ENCODE measurements at places on chromosomes 2 and 18.

DNA sequence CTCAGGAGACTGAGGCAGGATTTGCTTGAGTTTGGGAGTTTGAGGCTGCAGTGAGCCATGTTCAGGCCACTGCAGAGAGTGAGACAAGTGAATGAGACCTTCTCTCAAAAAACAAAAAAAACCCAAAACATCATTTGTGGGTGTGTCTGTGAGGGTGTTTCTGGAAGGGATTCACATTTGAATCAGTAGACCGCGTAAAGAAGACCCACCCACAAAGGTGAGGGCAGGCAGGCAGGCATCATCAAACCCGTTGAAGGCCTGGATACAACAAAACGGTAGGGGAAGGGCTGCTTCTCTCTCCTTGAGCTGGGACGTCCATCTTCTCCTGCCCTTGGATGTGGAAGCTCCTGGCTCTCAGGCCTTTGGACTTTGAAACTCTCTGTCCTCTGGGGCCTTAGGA is 25.4 kb downstream of the CDKL4 start:
- no peak for DNase-seq

DNA sequence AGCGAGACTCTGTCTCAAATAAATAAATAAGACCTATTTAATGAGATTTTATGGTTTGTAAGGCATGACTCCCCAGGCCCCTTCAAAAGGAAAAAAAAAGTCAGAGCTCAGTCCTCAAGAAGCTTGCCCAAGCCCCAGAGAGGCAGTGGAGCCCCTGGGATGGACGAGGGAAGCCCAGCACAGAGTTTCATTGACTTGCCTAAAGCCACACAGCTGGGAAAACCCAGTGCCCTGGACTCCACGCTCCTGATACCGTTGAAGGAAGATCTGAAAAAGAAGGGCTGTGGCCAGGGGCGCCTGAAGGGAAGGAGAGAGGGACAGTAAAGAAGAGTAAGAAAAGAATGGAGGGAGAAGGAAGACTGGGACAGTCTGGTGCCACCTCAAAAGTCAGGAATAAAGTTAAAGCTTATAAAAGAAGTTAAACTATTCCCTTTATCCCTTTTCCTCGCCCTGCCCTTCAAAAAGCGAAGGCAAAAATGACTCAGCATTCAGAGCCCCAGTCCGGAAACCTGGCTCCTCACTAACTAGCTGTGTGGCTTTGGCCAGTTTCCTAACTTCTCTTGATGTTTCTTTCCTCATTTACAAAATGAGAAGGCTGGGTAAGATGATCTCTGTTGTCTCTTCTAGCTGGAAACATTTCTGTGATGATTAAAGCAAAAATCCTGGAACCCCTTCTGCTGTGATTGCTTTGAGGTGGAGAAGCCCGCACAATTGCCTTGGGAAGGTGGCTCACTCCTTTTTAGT is 46.7 kb downstream of the LYPD1 start:
- peak; percentile 38 for DNase-seq

DNA sequence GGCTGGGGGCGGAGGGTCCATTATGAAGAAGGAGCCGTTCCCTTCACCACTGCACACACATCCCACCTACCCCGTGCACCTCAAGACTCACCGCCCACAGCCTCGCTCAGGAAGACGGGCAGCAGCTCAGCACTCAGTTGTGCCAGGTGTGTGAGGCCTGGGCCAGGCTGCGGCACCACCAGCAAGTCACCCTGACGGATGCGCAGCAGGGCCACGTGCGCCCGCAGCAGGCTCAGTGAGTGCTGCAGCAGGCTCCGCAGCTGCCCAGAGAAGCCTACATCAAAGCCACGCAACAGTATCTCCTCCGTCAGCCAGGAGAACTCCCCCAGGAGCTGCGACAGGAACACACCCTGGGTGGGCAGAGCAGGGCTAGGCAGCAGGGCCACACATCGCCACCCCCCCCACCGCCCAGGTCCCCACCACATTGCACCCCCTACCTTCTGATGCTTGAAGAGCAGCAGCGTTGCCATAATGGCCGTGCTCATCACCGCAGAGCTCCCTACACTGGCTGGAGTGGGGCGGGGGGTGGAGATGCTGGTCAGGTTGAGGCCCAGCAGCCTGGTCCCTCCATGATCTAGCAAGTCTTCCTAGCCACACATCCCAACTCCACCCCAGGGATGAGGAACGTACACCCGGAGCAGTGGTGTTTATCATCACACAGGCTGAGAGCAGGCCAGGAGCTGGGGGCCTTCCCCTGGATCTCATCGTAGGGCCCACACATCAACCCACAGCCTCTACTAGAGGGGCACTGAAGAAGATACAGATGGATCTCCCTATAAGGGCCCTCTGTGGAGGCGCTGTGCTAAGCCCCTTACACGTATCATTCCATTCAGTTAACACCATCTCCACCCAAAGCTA is 10.2 kb downstream of the GPAT2 start:
- no peak for DNase-seq

DNA sequence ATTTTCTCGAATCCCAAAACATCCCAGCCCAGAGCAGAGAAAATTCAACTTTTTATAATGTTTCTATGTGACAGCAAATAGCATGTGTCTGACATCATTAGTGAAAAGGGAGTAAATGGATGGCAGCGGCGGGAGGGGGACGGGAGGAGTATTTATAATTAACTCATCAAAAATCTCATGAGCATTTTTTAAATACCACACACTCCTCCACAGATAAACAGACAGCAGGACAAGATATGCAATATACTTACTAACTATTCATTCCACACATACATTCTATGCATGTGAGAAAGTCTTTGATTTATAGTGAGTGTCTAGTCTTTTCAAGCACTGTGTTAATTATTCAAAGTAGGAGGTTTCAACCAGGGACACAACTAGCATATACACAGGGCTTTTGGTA is 107.6 kb downstream of the LRP2 start:
- no peak for DNase-seq

DNA sequence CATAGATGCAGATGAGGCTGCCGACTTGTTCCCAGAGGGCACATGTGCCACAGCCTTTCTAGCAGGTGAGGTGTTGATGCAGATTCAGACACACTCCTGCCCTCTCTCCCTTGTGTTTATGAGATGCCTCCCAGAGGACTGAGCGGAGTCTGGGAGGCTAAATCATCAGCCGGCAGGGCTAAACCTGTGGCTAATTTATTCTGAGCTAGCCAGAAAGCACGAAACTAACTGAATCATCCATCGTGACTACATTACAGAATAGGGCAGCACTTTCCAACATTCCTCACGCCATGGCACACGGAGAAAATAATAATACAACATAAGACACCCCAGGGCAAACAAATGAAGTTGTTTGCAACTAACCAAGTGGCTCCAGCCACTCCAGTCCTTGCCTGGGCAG is 101.7 kb upstream of the FZD7 start:
- no peak for DNase-seq

- DNase-seq: no peak
Observed at GRCh38 chr2:20558391-20559150, 92.3 kb downstream of the HS1BP3 start.

GRCh38 chr2:117855886-117856285 is 41.4 kb downstream of the DDX18 start:
- DNase-seq: no peak

DNA sequence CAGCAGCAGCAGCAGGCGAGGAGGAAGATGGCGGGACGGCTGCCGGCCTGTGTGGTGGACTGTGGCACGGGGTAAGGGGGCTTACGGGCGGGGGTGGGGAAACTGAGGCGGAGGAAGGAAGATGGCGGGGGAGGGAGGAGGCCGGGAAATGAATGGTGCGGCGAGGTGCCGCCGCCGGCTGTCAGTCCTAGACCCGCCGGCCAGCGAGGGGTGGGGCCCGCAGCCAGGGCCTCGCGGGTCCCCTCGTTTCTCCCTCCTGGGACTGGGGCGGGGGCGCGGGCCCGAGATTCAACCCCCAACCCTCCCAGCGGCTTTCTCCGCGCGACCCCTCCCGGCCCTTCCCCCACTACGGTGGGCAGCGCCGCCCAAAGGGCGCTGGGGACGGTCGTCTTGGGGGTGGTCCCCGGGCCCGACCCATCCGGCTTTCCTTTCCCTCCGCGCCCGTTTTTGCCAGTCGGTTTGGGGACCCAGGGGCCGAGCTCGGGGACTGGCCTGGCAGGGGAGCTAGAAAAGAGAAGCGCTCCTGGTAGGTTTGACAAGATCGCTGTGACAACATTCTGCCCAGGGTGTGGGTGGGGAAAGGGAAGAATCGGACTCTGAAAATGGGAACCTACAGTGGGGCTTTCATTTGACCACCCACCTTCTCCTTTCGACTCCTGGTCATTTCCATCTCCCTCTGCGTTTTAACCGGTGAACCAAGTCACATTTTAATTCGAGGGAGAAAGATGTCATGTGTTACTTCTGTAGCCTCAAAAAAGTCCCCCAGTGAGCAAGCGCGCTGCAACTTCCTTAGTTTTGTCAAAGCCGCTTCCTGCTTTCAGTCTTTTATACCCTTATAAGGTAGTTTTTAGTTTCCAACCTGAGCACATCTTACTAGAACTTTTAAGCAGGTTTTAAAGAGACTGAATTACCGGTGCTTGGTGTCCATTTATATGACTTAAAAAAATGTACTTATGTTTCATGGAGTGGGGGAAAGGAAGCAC is 655 bp downstream of the ACTR3 start:
- DNase-seq: peak; percentile 36

DNA sequence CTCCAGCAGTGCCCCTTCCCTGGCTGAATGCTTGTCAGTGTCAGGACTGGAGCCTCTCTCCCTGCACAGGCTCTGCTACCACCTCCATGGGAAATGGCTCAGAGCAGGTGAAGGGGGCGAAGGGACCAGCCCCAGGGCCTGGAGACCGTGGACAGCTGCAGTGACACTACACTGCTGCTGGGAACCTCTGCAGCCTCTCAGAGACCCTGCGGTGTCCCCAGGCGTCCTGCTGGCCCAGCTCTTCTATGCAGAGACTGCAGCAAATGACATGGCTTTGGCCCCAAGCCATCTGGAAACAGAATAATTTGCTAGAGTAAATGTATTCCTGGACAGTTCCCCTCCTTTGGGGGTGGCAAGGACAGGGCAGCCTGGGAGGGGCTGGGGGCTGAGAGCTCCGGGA is 53.2 kb downstream of the CIB4 start:
- DNase-seq: no peak

DNA sequence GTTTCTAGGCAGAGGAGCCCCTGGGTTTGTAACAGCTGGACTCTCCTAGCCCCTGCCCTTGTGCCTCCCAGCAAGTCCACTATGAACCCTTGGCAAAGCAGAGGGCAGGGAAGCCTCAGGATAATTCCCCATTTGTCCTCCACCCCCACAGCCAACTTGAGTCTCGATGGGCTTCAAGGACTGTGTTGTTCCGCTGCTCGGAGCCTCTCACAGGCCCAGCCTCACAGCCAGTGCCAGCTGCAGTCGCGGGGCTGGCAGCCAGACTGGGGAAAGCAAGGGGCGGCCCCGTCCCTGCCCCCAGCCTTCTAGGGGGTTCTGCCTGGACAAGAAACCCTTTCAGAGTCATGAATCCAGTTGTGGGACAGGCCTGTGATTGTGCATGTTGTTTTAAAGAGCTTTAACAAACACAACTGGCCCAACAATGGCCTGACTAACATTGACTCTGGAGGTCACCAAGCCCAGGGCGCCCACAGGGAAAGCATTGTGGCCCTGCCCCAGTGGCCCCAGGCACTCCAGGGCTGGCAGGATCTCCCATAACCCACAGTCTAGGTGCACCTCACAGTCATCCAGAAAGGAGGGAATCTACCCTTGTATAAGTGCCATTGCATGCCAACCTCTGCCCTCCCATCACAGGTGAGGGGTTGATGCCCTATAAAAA is 71.8 kb upstream of the DAPL1 start:
- DNase-seq: no peak

Data from fibroblast of skin of left biceps (primary cell).